ENCODE measurements at places on chromosomes 3 and 15.

DNA sequence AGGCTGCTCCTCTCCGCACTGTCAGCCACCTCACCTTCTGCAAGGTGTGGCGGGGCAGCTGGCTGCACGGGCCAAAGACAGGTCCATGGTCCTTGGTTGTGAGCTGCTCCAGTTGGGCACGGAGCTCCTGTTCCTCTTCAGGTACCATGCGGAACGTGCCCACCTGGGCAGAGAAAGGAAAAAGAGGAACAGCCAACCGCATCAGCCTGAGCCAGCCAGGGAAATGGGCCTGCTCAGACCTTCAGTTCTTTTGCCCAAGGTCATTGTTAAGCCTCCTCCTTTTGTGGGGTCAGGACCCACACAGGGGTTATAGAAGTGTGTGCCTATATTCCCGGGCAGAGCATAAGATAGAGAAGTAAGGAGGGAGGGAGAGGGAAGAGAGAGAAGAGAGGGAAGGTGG, 2.8 kb downstream of the RLBP1 start:
- no peak for DNase-seq

DNA sequence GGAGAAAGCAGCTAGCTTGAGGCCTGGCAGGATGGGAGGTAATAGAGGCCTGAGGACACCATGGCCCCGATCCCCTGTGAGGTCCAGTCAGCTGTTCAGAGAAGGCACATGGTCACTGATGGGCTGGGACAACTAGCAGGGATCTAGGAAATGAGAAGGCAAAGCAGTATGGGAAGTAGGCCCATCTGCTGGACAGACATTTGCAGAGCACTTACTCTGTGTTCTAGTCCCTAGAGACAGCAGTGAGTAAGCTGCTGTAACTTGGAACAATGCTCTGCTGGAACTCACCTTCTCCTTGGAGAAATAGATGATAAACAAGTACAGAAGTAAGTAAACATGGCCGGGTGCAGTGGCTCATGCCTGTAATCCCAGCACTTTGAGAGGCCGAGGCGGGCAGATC, 7.1 kb downstream of the ECE2 start:
- DNase-seq, result no peak

DNA sequence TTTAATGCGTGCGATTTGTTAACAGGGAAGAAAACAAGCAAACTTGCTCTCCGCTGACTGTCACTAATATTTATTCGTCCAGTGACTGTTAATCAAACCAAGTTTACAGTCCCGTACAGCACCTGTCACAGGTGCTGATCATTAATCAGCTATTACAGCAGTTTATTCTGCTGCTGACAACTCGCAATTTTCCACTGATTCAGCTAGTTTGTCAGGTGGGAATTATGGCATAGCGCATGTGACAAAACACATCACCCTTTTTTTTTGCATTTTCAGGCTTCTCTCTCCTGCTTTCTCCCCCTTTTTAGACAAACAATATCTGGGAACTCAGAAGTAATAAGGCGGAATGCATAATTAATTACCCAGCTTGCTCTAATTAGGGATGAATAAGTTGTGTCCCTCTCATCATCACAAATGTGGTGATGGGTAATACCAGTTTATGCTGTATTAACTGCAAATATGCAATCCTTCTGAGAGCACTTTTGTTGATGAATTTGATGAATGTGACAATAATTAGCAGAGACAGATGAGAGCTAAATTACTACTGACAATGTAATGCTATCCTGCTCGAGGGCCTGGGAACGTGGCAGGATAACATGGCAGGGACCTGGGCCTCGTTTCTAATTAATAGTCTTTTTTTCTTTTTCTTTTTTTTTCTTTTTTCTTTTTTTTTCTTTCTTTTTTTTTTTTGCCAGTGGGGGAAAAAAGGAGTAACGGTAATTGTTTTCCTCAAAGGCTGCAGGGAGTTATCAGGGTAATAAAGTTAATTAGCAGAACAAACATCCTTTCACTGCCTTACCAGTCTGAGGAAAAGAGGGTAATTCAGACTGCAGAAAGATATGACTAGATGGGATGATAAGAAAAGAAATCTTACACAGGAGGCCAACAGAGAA, 150.3 kb upstream of the SOX2 start:
- no peak for DNase-seq

DNA sequence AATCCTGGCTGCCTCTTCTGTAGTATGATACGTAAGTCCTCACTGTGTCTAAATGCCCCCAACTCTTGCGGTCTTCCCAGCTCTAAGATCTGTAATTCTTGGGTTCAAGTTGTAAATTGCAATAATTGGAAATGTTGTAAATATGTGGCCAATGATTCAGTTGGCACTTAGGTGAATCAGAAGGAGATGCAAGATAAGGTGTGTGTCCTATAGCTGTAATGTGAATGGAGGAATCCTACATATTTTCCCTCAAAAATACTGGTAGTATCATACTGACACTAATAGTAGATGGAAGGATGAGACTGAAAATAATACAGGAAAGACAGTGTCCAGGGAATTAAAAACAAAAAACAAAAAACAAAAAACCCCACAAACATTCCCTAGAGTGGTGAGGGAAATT, 3.5 kb upstream of the ST3GAL6 start:
- DNase-seq, result no peak

DNA sequence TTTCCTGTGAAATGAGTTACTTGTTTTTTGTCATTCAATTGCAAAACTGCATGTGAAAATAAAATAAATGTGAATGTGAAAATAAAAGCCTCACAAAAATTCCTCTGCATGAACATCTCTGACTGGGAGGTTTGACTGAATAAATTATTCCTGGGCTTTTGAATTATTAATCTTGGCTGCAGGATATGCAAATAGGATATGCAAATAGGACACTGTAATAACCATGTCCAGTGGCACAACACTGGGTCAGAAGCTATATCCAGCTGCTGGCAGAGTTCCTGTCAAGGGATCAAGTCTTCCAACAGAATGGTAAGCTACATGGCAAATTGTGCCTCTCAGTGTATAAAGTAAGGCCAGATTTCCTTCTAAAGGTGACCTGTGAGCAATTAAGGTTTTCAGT, at the start of gene SUCNR1:
Gene SUCNR1, plus strand, starts transcription at position 246 of the 400 bp plus-strand sequence. CDS start 6,250 bp downstream, outside the sequence.
- no peak for DNase-seq

- DNase-seq, result no peak
These were observed 46.5 kb downstream of the PTPN9 start for GRCh38 chr15:75532413-75533250.

DNA sequence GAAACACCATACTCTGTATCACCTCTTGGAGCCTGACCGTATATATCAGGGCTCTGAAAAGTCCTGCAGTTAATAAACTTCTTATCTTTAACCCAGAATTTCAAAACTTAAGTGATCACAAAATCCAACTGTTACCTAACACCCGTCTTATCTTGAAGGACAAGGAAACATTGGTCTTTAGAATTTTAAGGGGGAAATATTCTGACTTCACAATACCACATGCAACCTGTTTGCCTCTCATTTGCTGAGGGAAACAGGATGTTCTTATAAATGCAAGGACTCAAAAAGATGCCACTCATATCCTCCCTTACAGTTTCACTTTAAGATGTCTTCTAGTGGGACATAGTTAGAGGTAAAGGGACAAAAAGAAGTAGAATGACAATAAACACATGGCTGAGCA, 67.9 kb downstream of the CRTC3 start:
- DNase-seq, result no peak

DNA sequence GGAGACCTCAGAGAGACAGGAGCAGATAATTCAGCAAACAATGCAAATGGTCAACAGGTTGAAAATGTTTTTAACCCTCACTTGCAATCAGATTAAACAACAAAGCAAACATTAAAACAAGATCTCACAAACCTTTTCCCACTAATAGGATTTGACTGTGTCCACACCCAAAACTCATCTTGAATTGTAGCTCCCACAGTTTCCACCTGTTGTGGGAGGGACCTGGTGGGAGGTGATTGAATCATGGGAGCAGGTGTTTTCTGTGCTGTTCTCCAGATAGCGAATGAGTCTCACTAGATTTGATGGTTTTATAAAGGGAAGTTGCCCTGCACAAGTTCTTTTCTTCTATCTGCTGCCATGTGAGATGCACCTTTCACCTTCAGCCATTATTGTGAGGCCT, 1.3 kb upstream of the LYSMD4 start:
- DNase-seq, result no peak

GRCh38 chr15:60423537-60423936, 25.8 kb upstream of the ANXA2 start:
- peak; percentile 9 for DNase-seq

GRCh38 chr3:141845407-141846049, 30.9 kb upstream of the ATP1B3 start:
- DNase-seq, result peak; percentile 31

DNA sequence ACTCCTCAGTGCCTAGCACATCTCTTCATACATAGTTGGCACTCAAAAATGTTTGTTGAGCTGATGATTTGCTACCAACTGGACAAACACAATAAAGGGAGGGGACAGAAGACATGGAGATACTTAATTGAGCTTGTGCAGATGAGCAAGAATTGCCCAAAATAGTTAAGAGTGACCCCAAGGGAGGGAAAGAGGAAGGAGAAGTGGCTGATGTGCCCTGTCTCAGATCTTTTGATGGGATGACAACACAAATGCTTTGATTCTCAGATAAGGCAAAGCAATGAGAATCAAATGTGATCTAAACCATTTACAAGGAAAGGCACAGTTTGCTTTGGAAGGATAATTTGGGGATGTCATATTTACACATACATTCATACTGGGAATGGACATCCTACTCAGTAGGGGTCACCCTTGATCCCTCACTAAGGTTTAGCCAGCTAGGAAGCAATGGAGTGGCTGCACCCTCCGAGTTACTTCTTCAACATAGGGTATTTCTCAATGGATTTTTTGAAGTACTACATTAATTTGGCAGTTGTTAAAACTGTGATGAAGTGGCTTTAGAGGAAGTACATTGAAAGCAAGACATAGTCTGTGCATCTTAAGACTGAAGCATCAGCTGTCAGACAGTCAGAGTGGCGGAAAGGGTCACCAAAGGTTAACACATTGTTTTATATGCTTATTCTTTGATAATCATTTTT, 21.9 kb upstream of the SSR3 start:
- DNase-seq, result no peak

- DNase-seq, result peak; percentile 35
These were observed 15.7 kb upstream of the TFRC start for GRCh38 chr3:196097373-196098154.

GRCh38 chr3:150414258-150414657, 6.2 kb downstream of the TSC22D2 start:
- no peak for DNase-seq

DNA sequence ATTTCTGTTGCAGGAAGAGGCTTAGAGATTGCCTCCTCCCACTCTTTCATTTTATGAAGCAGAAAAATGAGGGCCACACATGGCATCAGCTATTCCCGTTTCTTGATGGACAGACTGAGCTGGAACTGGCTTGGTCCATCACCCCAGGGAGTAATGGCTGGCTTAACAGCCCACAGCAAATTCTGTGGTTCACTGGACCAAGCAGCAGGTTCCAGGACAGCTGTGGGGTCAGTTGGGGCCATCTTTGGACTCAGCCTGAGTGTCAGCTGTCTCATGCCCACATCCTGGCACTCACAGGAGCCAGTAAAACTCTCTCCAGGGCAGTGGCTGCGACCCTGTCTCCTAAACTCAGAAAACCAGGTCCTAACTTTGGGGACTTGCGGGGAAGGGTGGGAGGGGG, 36.5 kb downstream of the ZDHHC19 start:
- no peak for DNase-seq

DNA sequence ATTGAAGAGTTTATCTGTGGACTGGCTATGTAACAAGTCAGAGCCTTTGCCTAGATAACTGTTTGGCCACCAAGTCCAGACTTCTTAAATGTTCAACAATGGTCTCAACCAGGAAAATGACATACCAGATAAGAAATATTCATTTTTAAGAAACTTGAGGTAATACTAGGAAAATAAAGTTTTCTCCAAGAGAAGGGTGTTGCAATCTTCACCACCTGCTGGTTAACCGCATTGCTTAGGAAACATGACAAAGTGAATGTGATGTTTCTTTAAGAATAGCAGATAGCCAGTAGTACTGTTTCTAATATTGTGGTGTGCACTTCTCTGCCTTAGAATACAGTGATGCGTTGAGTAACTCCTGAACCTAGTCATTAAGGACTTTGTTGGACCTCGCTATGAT, 321.5 kb upstream of the CADM2 start:
- DNase-seq, result no peak

DNA sequence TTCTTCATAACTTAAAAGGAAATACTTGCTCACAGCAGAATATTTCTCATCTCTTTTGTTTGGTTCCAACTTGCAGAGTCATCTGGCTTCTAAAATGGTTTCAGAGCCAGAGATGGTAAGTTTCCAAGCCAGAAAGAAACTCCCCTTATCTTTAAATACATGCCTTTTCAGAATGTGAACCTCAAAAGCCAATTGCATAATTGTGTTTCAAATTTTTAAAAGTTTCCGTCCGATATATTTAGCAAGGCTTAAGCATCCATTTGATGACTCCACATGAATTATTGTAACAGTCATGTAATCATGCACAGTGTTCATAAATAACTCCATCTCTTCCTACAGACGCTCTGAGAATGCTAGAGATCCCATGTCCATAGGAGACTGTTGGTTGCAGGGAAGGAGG, 40.6 kb upstream of the C3orf80 start:
- DNase-seq, result no peak

DNA sequence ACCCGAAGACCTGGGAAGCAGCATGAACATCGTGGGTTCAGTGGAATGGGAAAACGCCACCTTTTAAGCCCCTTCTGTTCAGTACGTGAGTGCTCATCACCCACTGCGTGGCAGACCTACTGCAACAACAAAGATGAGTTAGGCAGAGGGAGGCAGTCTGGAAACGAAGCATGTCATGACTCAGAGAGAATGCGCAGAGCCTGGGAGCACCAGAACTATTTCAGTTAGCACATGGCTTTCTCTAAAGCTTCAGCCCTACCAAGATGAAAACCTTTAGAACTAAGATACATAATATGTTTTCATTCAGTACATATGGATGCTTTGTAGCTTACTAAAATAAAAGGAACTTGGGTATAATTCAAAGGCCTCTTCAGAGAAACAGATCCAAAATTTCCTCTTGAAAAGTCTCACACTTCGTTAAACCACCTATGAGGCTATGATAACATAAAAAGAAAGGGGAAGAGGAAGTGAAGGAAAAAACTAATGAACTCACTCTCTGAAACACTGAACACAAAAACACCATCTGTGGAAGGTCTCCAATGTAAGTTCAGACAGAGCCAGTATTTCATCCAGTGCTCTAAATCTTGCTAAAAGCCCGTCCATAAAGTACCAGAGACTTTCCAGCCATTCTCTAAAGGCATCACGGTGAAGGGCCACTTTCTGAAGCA, 140.1 kb downstream of the OCA2 start:
- no peak for DNase-seq

DNA sequence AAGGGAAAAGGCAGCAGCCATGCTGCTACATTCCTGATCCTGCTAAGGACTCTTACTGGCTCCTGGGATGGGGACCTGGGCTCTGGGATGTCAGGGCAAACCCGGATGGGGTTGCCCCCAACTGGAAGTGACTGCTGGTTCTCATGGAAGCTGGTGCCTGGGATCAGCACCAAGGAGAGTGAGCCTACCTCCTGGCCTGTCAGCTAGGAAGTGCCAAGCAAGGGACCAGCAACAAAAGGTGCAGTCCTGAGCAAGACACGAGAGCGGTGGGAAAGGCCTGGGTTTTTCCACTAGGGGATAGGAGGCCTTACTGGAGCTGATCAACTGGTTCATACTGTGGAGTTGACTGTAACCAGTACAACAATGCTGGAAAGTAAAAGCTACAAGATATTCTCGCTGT, 47.9 kb upstream of the SYNM start:
- no peak for DNase-seq
